AG09319 (cell line): ENCODE measurements at places on chromosomes 1 and 21.

GRCh38 chr1:64871256-64871655 lies 95.1 kb downstream of the JAK1 start:
- no peak for DNase-seq

DNA sequence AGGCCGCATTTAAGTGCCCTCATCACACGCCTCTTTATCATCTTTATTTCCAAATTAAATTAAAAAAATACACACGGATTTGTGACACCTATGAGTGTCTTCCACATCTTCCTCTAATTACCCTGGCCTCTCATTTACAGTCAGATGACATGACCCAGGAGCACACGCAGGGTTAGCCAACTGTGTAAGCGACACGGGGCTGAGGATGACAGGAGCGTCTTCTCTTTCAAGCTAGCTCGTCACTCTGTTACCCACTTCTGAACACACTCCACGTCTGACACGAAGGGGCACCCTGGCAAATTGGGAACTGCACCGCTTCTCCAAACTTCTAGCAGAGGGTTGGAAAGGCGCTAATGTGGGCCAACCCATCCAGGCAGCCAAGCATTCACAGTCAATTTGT lies 112.1 kb downstream of the SMYD2 start:
- DNase-seq: no peak

GRCh38 chr1:244675167-244675566 lies 22.2 kb downstream of the DESI2 start:
- DNase-seq: no peak

GRCh38 chr1:201260648-201261311 lies 22.5 kb upstream of the PKP1 start:
- no peak for DNase-seq

DNA sequence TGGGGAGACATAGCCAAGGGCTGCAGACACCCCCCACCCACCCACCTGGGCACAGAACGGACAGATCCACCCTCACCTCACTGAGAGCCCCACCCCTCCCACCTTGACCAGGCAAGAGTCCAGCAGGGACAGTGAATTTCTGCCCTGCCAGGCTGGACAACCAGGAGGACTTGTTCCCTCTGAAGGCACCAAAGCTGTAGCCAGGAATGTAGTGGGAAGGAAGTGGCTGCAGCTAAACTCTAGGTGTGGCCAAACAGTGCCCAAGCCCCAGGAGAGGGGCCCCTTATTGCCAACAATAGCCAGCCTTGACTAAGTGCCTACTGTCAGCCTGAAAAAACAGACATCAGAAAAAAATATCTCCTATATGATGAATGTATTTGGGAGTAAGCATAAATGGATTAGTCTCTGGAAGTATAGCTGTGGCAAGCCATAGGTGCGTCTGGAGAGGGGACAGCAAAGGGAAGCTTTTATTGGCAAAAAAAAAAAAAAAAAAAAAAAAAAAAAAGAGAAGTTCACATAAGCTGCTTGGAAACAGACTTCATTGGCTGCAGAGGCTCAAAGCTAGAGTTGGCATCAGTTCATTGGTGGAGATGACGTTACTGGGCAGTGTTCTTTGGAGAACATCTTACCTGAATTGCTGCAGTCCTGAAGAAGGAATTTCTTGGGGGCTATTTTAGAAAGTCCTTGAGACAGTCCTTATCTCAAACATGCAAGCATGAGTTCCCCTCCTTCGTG lies 64.1 kb upstream of the TMEM51 start:
- DNase-seq: no peak

DNA sequence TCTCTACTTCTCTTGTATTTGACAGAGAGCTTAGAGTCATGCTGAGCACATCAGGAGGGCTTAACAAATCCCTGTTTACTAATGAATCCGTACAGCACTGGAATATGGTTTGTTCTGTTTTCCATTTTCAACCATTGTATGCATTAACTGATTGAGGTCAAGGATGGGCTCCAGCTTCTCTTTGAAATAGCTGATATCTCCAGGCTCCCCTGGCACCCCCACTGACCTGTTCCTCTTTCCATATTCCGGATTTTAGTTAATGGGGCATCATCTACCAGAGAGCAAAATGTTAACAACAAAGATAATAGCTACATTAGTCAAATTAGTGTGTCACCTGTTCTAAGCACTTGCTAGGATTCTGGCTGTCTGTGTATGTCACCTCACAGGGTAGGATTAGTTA lies 57.6 kb downstream of the NENF start:
- DNase-seq: no peak

DNA sequence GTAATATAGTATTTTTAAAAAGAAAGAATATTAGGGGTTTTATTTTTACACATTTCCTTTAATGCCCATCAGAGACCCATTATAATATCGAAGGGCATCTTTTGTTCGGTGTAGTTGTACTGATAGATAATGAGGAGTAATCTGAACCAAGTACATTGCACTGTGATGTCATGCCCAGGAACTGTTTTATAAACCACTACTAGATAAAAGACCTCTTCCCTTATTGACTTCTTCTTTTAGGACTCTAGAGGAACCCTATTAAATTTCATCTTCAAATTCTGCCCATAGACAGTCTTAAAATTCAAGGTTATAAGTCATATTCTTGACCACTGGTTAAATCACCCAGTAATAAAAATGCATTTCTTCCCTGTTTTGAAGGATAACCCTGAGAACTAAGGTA lies 206.5 kb downstream of the NRIP1 start:
- DNase-seq: no peak

DNA sequence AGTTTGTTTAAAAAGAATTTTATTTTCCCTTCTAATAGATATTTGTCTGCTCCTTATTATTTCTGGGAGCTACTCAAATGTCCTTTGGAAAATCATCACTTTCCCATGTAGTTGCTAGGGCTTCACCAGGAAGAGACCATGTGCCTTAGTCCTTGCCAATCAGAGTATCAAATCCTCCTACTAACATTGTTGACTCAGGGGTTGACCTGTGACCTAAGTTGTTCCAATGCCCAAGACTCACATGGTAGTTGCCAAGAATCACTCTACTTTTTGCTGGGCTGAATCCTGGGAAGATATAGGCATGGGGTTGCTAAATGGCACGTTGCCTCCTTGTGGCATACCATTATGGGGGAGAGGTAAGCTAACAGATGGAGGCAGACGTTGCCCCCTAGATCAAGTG lies 58.2 kb upstream of the FOXD3 start:
- DNase-seq: no peak
